ENCODE measurements at places on chromosomes 3 and 15.

- peak; percentile 23 for DNase-seq
Observed at GRCh38 chr15:80689716-80690115, 5.4 kb upstream of the ABHD17C start.

GRCh38 chr15:96088650-96089049 lies 241.8 kb upstream of the NR2F2 start:
- DNase-seq, result peak; percentile 37

DNA sequence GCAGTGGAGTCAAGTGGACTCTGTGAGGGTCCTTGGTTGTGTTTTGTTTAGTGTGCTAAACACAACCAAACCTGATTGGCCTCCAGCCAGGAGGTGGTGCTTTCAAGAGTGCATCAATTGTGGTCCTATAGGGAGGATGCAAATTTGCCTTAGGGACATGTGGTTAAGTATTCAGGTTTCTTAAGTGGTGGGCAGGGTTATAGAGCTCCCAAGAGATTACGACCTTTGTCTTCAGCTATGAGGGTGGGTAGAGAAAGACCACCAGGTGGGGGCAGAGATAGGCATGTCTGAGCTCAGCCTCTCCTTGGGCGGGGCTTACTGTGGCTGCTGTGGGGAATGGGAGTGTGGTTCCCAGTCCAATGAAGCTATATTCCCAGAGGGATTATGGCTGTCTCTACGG lies 186.6 kb downstream of the SQOR start:
- no peak for DNase-seq

DNA sequence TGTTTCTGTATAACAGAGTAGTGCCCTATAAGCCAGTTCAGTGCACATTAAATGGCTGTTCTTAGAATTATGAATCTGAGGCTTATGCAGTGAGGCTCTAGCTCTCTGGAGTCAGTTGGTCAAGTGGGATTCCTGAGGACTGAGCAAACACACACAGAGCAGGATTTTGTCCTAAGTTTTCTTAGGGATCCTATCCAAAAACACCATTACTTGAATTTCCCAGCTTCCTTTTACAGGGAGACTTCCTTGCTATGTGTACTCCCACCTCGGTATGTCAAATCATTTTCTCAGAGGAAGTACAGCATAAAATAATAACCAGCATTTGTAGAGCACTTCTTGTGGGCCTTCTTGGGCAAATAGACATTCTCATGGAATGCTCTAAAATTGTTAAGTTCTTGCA lies 63.1 kb upstream of the GOLGA6B start:
- peak; percentile 81 for DNase-seq

- DNase-seq, result no peak
Observed at GRCh38 chr15:76451540-76451939, 115.0 kb downstream of the ISL2 start.

GRCh38 chr3:22089284-22089683 lies 338.3 kb upstream of the ZNF385D start:
- peak; percentile 1 for DNase-seq

GRCh38 chr3:74001436-74001835 lies 376.7 kb upstream of the PDZRN3 start:
- DNase-seq, result no peak

DNA sequence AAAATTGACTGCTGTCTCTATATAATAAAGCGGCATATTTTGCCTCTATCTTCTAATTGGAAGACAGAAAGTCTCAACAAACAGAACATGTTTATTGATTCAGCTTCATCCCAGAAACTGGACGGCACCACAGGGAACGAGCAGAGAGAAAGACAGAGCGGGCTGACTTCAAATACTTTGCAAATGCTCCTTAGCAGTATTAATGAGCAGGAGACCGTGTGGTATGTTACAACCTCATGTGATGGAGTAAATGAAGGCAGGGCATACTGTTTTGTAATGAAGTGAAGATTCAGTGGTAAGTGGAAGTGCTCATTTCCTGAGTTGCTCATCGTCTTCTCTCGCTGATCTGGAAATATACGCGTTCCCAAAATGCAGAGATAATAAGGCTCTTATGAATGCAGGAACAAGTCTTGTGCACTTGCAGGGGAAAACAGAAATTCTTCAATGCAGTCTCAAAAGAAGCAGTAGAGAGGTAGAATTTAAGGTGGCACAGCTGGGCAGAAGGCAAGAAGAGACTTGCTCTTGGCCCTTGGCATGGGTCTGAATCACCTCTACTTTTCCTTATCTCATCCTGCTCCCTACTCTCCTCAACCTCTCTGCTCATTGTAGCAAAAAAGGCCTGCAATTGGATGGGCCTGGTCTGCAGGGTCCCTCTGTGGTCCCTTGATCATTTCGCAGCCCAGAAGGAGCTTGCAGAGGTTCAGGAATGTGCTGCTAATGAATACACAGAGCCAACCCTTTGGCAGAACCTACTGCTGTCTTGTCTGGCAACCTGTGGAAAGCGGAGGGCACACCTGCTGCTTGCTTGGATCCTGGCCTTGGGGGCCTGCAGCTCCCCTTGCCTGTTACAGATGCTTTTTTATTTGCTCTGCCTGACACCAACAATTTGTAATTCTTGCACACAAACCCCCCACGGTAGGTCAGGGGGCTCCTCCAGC lies 604.9 kb upstream of the CFAP20DC start:
- no peak for DNase-seq

DNA sequence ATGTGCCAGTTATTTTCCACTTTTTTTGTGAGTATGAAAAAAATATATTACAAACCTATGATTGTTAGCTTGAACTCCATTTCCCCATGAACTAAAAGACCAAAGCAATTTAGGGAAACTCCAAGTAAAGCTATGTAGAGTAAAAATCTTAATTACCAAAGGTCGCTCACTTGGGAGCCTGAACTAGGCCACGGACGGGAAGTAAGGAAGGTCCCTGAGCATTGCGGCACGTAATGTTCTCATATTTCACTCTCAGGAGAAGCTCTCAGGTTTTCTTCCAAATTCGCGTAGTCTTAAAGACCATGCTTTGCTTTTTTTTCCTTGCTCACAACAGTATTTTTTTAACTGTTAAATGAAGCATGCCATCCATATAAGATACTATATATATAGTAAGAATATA lies 215.3 kb upstream of the RARB start:
- no peak for DNase-seq

GRCh38 chr3:13259831-13260230 lies 160.3 kb downstream of the NUP210 start:
- no peak for DNase-seq

- DNase-seq, result peak; percentile 47
Observed at GRCh38 chr15:43410572-43411214, 39.8 kb downstream of the TUBGCP4 start.

DNA sequence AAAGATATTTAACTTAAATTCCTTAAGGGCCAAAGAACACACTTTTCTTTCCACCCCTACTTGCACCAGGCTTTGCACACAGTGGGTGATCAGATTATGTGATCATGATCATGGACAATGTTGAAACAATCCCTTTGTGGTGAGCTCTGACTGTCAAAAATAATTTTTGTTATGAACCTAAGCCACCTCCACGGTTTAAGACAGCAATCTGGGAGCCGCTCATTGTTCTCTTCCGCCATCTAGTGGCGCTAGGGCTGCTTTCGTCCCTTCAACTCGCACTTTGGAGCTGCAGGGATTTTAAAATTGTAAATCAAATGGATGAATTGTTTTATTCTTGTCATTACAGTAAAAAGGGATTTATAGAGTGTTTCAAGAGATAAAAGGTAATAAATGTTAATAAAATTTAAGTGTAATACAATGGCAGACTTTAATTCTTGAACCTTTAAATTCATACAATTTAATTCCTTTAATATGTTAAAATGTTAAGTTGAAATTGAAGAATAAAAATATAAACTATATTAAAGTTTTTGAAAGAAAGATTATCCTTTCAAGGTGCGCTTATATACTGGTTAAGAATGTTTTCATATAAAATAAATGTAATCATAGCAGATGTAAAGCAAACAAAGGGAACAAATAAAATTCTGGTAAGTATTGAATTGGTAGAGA lies 45.3 kb upstream of the ARL6 start:
- peak; percentile 58 for DNase-seq

- DNase-seq, result no peak
Observed at GRCh38 chr3:87423336-87423735, 147.0 kb upstream of the POU1F1 start.

DNA sequence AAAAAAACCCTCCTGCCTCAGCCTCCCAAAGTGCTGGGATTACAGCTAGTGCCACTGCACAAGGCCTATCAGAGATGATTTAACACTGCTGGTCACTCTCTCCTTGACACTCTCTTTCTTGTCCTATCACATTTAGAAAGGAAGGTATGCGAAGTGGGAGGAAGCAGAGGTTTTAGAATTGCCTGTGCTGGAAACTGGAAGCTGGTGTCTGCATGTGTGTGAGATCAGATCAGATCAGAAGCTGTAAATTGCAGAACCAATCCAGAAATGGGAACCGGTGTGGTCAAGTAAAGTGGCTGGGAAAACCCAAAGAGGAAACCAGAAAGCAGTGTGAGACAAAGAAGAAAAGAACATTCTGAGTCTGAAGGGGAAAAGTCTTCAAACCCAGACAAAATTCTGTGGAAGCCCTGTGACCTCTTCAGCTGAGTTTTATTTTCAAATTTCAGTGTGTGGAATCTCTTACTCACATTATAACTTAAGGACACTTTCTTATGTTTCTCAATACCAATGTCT lies 2.8 kb downstream of the EFHB start:
- no peak for DNase-seq

DNA sequence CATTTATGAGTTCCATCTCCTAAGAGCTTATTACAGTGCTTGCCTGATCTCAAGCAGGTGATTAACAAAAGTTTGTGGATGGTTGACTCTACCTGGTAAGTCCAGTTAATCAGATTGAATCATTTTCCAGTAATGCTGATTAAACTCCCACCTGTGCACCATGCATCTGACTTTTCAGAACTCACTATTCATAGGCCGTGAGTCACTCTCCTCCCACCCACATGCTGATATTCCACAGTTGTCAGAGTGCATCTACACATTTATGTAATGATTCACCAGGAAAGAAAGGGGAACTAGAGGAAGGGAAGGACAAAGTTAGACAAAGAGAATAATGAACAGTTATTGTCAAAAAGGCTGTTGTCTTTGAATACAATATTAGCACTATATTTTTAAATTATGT lies 106.2 kb upstream of the UBE3A start:
- DNase-seq, result peak; percentile 47

DNA sequence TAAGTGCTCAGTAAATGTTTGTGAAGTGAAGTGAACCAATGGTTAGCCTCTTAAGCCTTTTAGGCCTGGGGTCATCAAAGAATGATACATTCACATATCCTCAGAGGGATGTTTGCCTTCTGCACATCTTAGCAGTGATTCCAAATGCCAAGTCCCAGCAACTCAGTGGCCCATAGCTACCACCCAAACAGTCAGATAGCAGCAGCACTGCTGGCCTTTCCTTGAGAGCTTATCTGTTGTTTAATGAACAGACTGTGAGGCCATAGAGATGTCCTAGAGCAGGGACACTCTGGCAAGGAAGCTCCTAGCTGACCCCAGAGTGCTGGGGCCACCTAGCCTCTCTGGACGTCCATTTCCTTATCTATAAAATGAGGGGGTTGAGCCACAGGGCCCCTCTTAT lies 86.8 kb downstream of the CYP19A1 start:
- no peak for DNase-seq

GRCh38 chr15:28921336-28921735 lies 35.6 kb downstream of the APBA2 start:
- DNase-seq, result no peak

DNA sequence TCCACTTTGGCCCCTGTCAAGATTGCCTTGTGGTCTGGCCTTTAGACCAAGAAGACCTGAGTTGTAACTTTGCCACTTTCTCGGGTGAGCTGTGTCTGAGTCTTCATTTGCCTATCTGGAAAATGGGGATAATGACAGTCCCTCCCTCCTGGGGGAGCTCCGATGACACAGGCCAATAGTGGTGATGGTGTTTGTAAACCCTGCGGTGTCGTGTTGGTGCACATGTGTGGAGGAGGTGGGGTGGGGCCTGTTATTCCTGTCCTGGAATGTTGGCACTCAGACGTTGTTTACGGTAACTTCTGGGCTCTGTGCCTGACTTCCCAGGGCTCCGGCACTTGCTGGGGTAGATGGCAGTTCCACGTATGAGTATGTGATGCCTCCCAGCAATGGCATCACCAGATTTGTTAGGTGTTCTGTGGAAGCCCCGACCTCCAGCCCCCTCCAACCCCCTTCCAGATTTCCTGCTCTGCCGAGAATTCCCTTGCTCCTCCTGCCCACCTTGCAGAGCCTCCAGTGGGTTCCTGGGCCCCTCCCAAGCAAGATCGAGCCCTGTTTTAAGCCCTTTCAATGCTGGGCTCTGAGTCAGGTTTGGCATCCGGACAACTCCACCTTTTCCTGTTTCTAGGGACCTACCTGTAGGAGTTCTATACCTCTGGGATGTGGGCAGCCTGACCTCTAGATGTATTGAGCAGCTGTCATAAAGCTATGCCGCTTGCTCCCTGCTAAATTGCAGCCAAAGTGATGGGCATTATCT lies 31.4 kb downstream of the HRH1 start:
- DNase-seq, result peak; percentile 96

- no peak for DNase-seq
Observed at GRCh38 chr3:59802045-59802444, 752.2 kb upstream of the CFAP20DC start.

DNA sequence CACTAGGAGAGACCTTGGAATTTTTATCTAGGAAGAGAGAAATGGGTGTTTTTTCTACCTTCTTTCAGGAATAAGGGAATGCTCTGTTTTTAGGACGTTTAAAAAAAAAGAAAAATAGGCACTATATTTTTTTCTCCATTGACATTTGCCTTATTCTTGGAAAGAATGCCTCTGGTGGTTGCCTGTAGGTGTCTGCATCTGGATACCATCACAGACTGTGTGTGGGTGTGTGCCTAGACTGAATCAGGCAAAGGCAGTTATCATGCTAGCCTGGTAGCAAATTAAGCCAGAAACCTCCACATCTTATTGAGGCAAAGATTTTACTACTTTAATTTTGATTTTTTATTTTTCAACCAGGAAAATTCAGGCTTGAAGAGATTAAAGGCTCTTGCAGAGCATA lies 513.6 kb upstream of the KCNMB2 start:
- peak; percentile 25 for DNase-seq

DNA sequence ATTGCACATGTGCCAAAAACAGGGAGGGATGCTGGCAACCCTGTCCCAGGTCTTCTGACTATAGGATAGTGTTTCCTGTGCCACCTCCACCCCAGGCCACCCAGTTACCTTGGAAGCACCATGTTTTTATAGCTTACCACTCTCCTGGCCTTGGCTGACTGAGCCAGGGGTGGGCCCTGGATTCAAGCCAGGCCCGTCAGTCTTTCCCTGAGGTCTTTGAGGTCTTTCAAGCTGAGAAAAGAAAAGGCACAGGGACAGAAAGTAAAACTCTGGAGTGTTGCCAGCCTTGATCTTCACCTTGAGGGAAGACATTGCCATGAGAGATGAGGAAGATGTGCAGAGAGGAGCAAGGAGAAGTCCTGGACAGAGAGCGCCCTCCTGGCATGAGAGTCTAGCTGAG lies 46.3 kb downstream of the SYNM start:
- no peak for DNase-seq

- DNase-seq, result peak; percentile 47
Observed at GRCh38 chr15:50685976-50686468, 575 bp downstream of the TRPM7 start.

- DNase-seq, result no peak
Observed at GRCh38 chr15:31452595-31453557, 126.2 kb downstream of the KLF13 start.

GRCh38 chr15:92415639-92416297 lies 22.1 kb downstream of the ST8SIA2 start:
- DNase-seq, result no peak

Data from IMR-90 (cell line).